Mesenchymal stem cell (in vitro differentiated cells and primary cell): ENCODE measurements at places on chromosomes 6 and 20.

GRCh38 chr6:42409581-42409980 lies 42.1 kb downstream of the TRERF1 start:
- no peak for DNase-seq

- DNase-seq = no peak
These were observed 176.3 kb downstream of the JARID2 start for GRCh38 chr6:15421945-15422733.

GRCh38 chr6:91155129-91155785 lies 568.4 kb upstream of the MAP3K7 start:
- no peak for DNase-seq

GRCh38 chr6:16183187-16183664 lies 54.3 kb downstream of the MYLIP start:
- peak; percentile 71 for DNase-seq

GRCh38 chr6:128882991-128883611 lies at the start of gene LAMA2:
Gene LAMA2, plus strand, starts transcription at chr6:128883138. Its CDS starts 108 bp downstream, at chr6:128883246.
- peak; percentile 83 for DNase-seq

DNA sequence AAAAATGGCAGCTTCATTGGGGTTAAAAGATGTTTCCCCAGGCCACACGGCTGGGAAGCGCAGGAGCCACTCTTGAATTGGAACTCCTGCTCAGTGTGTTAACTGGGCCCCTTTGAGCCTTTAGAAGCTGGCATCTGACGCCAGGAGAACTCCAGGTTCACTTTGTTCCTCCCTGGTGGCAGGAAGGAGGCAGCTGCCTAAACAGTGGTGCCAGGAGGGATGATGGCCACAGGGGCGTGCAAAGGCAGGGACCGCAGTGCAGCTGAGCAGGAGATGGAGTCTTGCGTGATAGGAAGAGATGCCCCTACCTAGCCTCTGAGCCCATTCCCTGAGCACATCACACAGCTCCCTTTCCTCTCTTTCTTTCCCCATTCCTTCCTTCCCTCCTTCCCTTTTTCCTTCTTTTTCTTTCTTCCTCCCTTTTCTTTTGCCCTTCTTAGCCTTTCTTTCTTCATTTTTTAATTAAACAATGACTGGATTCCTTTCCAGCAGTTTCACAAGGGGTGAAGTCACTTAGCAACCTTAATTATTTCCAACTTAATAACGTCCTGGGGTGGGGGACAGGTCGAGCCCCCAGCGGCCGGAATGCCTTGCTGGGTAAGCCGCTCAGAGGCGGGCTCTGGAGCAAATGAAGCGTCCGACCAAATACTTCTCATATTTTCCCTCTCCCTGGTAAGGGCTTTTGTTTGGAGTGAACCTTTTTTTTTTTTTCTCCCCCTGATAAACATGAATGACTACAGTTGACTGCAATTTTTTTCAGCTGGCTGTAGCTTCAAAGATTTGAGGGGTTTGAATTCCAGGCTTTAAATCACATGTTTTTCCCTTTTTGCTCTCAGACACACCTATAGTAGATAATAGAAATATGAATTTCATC lies 20.8 kb upstream of the BMP7 start:
- no peak for DNase-seq

GRCh38 chr6:157688960-157689599 lies 134.0 kb upstream of the SNX9 start:
- no peak for DNase-seq

DNA sequence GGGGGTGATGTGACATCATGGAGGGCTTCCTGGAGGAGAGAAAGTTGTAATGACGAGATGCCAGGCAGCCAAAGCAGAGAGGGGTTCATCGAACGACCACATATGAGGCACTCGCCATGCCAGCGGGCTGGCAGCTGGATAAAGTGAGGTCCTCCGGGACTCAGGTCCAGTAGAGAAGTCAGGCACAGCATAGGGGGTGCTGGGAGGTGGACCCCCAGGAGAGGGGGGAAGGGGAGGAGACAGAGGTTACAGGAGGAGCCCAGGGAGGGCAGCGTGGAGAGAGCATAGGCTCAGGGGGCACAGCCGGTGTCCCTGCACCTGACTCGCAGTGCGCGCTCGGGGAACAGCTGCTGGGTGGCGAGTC lies 174.7 kb downstream of the BMP7 start:
- no peak for DNase-seq

DNA sequence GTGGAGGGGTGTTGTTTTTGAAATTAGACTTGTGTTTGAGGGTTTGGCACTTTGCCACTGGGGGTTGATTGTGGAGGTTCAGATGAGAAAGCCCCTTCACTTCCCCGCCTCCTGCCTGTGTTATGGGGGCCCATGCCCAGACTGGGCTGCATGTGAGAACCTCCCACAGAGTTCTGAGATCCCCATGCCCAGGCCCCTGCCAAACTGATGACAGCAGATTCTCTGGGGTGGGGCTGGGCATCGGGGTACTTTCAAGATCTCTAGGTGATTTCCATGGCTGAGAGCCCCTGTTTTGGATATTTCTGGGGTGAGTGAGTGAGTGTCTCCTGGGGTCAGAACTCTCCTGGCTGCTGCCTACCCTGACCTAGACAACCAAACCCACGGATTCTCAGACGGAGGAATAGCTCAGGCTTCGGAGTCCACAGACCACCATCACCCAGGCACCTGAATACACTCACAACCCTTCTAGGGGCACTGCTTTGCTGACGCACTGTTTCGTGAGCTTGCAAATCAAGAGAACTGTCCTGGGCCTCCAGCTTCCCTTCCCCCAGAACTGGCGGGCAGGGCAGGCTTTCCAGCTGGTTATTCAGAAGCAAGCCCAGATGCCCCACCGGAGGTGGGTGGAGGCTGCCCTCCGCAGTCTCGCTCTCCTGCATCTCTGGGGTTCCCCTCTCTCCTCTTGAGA lies 6.3 kb downstream of the BCAS1 start:
- no peak for DNase-seq

GRCh38 chr20:8421981-8422380 lies 289.9 kb downstream of the PLCB1 start:
- no peak for DNase-seq

- DNase-seq = peak; percentile 29
These were observed 18.9 kb upstream of the MTHFD1L start for GRCh38 chr6:150846641-150847040.

DNA sequence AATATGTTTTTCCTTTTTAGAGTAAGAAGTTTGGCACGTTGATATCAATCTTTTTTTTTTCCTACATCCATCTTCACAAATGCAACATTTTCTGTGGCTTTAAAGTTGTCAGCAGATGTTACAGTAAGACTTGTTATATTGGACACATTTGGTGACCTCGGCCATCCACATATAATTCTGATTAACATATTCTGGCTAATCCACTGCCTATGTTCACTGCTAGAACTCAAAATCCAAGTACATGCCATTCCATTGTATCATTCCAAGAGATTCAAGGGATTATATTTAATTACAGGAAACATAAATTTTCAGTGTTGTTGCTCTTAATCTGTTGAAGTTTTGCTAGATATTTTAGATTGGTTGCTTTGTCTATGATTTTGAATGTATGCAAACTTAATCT lies 367.6 kb downstream of the TENT5A start:
- no peak for DNase-seq

DNA sequence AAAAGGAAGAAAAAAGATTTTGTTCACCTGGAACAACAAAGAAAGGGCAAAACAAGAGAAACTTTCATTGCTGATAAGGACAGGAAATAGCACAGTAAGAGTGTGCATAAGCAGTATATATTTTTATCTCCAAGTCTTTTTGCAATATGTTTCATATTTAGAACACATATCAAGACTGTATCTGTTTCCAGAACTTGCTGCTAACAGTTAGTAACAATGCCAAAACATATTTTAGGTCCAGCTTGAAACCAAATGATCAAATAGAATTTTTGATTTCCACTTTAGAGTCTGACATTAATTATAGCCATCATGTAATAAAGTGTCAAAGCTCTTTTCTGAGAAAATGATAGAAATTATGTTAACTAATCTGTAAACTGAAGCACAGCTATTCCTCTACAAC lies 143.5 kb upstream of the SUPT3H start:
- no peak for DNase-seq

- DNase-seq = no peak
These were observed 60.0 kb downstream of the CNKSR3 start for GRCh38 chr6:154450498-154450897.

- DNase-seq = no peak
These were observed at the start of gene GPR31 for GRCh38 chr6:167157863-167158262. Gene GPR31, minus strand, starts transcription at chr6:167157980. Its CDS starts 149 bp downstream, at chr6:167157831.

DNA sequence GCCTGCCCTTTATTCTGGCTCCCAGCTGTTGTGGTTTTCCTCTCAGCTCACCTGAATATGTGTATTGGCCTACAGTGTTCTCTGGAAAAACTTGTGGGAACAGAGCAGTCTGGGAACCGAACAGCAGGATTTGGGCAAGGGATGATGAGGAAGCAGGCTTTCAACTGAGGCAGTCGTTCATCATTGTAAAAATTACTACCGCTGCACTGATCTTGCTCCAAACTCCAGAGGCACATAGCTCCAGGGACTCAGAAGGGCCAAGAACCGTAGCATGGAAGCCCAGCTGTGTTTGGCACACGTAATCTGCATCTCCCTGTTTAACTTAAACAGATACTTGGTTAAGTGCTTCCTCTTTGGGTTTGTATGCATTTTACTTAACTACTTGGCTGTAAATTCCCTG lies 48.3 kb upstream of the EEF1A1 start:
- DNase-seq = no peak

DNA sequence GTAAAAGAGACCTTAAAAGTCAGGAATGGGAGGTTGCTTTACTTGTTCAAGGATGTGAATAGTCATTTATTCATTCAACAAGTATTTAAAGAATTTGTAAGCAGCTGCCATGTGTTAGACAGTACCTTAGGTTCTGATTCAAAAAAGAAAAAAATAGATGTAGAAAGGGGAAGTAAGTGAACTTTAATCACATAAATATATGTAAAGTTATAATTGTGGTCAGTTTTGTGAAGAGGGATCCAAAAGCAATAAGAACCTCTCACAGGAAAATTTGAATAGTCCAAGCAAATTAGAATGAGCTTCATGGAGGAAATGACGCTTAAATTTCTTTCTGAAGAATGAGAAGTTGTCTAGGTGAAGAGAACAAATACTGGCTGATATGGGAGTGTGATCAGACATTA lies 596.1 kb upstream of the CITED2 start:
- no peak for DNase-seq

- DNase-seq = peak; percentile 68
These were observed 24.4 kb upstream of the EDN1 start for GRCh38 chr6:12265791-12266190.

DNA sequence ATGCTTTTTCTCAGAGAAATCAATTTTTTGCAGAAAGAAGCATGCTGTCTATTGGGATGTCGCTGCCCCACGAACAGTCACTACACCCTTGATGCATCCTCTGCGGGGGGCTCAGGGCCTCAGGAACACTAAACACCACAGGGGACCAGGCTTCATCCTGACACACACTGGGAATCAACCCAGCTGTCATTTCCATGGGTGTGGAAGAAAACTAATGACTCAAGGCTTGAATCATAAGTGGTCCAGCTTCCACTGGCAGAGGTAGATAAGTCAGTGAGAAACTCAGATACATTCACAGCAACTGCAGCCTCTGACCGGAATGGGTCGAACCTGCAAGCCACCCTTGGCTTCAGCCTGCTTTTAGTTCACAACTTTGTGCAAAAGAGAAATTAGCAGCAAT lies 81.3 kb upstream of the SPTLC3 start:
- peak; percentile 32 for DNase-seq

GRCh38 chr6:163730246-163731210 lies 316.0 kb downstream of the QKI start:
- no peak for DNase-seq

- DNase-seq = no peak
These were observed 57.6 kb upstream of the ZNFX1 start for GRCh38 chr20:49335476-49335875.

- no peak for DNase-seq
These were observed 182.0 kb downstream of the PHACTR1 start for GRCh38 chr6:12898603-12899002.

GRCh38 chr20:21509079-21509596 lies 4.7 kb downstream of the NKX2-2 start:
- DNase-seq = no peak

DNA sequence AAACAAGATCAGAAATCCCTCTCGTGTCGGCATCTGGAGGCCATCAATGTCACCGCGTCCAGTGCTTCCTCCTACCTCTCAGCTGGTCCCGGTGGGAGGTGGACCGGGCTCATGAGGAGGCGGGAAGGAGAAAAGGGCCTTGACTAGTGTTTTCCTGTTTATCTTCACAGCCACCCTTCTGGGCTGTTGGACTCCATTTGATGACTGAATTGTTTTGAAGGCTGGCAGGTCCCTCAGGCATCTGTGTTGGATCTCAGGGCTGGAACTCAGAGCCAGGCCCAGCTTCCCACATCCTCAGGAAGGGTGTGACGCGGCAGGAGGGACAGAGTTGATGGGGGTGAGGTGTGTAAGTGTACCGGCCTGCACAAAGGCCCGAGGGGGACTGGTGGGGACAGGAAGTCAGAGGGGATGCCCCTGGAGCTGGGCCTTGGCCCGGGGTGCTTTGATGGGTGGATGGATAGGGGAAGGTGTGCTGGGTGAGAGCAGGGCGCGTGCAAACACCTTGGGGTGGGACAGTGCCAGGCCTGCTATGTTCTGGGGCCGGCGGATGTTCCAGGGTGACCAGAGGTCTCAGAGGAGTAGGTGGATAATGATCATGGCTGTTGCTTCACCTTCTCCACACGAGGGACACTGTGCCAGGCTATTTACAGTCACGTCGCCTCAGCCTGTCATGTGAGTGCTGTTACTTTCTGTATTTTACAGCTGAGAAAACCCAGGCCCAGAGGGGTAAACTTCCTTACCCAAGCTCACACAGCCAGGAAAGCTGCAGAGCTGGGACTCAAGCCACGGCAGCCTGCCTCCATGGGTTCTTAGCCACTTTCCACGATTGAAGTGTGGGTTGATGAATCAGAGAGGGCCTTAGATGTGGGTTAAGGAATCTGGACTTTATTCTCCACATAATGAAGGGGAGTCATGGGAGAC lies 17.9 kb upstream of the CHMP4B start:
- peak; percentile 65 for DNase-seq

- DNase-seq = no peak
These were observed 86.2 kb upstream of the GPR6 start for GRCh38 chr6:109891924-109892323.

DNA sequence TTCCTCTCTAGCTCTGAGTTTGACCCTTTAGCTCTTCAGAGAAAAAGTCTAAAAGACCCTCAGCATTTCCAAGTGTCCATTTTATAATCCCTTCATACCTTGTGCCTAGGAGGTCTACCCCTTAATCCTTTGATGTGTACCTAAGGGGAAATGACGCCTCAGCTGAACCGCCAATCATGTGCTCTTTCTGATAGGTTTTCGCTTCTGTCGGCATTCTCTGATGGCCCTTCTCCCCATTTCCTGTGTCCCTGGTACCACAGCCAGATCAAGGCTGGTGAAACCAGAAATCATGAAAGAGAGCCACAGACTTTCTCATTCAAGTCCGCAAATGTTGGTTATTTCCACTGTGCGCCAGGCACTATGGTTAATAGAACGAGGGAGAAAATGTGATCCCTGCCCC lies 333.9 kb downstream of the FARS2 start:
- DNase-seq = no peak

- no peak for DNase-seq
These were observed 39.5 kb downstream of the SMOC2 start for GRCh38 chr6:168480481-168480880.
